Thyroid gland (tissue), 4 donors: ENCODE measurements at places on chromosomes 2 and 18.

DNA sequence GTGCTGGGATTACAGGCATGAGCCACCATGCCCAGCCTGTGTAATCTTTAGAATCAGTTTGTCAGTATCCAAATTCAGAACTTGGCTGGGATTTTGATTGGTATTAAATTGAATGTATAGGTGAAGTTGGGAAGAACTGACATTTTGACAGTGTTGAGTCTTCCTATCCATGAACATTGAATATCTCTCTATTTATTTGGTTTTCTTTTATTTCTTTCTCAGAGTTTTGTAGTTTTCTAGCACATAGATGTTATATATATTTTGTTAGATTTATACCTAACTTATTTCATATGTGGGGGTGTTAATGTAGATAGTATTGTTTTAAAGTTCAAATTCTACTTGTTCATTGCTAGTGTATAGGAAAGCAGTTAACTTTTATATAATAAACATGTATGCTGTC is 31.5 kb downstream of the CEP192 start:
- DNase-seq: no peak

- no peak for DNase-seq
Measured at GRCh38 chr18:8491516-8491915, 117.7 kb upstream of the RAB12 start.

DNA sequence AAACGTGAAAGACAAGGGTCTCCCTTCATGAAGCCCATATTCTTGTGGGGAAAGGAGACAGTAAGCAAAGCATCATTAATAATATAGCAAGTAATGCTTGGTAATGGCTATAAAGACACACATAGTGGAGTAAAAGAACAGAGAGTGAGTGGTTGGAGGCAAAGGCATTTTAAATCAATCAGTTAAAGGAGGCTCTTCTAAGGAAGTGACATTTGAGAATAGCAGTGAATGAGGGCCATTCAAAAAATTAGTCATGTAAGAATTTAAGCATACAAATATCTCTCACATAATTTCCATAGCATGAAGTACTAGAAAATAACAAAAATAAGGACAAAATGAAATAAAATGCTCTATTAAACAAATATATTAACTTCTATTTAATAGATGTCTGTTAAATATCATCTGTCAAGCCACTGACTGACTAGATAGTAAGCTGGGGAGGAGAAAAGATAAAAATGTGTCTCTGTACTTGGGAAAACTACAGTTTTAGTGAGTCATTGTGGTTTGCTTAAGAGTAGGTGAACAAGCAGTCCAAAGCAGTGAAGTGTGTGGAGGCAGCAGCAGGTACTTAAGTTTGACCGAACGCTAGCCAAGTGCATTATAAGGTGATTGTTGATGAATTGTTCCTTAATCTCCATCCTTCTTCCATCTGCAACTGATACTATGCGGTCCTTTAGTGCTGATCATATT is 160.1 kb downstream of the PARD3B start:
- peak; percentile 52 for DNase-seq

DNA sequence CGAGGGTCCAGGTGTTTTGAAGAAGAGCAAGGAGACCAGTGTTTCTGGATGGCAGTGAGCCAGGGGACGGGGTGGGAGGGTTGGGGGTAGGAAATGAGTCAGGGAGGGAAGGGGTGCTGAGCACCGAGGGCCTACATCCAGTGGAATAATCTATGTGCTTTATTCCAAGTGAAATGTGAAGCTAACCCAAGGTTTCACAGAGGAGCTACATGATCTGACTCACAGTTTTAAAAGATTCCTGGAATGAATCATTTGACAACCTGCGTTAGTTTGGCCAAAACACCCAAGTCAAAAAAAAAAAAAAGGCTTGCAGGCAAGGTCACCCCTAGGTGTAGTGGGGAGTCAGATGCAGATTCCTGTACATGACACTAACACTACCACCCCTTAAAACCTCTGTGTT is 419.7 kb upstream of the MEX3C start:
- no peak for DNase-seq

- no peak for DNase-seq
Measured at GRCh38 chr18:21629089-21629832, 17.1 kb downstream of the SNRPD1 start.

DNA sequence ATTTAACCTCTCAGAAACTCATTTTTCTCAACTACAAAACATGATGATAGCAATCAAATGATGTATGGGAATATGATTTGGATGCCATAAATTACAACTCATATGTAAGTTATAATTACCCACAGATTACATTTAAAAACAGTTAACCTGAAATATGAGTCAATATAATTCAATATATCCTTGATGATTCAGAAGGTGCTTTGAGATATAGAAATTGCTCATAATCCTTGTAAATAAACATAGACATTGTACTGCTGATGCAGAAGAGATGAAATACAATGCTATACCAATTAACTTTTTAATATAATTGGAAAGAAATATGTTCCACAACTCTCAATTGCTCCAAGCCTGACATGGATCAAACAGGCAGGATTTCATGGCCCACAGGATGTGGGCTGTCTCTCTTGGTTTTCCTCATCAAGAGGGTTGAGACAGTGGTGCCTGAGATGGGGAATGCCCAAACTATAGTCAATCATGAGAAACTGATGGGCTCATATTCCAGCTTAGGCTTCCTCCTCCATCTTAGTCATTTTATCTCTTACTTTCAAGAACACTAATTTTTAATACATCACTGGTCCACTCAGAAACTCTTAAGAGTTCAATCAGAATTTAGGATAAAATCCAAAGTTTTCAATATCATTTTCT is 49.4 kb downstream of the NCKAP5 start:
- no peak for DNase-seq

- DNase-seq: no peak
Measured at GRCh38 chr2:218885981-218886947, 5.6 kb downstream of the WNT10A start.

DNA sequence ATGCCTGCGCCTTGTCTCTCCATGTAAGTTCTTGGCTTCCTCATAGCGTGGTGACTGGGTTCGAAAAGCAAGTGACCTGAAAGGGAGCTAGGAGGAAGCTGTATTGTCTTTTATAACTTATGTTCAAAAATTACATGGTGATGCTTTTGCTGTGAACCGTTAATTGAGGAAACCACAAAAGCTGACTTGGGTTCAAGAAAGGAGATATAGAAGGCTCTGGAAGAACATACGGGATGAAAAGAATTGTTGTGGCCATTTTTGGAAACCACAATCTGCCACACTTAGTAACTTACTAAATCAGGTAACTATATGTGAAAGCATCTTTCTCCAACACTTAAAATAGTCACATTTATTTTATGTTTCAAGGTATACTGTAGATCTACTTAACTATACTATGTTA is 177.0 kb upstream of the RBMS1 start:
- DNase-seq: no peak

DNA sequence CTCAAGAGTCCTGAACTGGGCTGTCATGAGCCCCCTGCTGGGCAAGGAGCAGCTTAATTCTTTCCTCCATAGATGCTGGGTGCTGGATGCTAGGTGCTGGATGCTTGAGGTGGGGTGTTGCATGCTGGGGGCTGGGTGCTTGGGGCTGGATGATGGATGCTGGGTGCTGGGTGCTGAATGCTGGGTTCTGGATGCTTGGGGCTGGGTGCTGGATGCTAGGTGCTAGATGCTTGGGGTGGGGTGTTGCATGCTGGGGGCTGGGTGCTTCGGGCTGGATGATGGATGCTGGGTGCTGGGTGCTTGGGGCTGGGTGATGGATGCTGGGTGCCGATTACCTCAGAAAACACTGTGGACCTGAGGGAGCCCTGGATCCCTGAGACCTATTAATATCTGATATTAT is 837.7 kb downstream of the GALR1 start:
- DNase-seq: no peak

DNA sequence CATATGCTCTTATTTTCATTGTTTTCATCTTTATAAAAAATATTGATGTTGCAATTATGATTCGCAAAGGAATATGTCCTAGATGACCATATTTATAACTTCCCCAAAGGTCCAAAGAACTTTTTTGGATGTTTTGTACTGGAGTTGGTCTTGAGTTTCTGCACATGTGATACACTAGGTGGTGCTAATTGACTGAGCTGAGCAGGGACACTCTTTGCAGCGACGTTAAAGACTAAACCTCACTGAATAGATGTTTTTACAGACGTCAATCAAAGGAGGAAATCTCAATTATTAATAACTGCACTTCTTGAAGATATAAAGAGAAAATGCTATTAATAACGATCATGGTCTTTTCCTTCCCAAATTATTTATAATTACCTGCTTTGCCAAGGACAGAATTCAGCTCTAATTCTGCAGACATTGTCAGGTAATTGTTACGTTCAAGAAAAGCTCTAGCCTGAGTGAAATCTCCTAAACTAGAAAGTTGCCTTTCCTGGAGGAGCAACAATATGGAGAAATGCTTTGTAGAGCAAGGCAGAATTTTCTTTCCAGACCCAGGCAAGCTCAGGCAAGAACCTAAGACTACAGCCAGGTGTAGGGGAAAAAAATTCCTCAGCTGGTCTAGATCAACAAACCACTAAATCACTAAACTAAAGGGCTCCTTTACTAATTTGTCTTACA is 119.3 kb upstream of the RBBP8 start:
- no peak for DNase-seq

DNA sequence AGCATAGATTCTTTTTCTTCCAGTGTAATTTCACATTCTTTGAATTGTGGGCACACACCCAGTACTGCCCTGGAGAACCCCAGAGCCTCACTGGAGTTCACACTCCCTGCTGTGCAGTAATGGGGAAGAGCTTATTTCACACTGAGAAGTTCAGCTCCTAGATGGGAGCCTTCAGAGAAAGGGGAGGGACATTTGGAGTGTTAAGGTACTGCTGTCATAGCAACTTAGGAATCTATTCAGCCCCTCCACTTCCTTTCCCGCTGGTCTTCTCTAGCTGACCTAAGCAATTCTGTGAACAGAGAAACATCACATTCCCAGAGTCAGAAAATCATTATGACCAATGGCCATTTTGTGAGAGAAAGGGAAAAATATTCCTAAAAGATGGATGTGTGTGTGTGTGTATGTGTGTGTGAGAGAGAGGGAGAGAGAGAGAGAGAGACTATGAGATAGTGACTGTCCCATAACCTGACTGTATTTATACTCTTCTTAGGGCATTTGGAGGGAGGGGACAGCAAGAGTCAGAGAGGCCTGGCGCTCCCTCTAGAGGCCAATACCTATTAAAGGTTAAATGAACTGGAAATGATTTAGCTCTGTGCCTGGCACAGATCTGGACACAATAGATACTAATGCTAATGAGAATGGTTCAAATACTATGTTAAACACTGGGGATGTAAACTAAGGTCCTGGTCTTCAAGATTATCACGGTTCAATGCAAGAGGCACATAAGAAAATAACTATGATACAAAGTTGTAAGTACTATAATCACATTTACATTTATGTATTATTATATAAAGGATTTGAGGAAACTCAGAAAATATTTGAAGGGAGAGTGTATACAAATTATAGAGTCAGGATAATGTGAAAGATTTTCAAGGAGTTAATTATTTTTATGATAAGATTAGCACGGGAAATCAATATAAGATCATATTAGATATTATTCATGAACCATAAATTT is 41.5 kb upstream of the RPE start:
- peak; percentile 40 for DNase-seq

GRCh38 chr2:177983183-177983788 is 89.3 kb downstream of the PDE11A start:
- DNase-seq: peak; percentile 57

DNA sequence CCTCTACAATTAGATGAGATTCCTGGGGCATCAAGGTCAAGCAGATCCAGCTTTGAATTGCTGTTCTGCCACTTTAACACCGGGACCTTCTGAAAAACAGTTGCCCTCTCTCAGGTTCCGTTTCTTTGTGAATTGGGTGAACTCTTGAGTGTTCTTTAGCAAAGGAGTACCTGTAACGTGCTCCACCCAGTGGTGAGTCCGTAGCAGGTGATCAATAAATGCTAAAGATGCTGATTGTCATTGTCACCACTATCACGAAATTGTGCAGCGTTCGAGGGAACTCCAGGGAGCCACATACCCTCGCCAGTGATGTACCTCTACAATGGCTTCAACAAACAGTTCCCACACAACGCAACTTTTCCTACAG is 81.9 kb downstream of the TCF7L1 start:
- DNase-seq: peak; percentile 35

DNA sequence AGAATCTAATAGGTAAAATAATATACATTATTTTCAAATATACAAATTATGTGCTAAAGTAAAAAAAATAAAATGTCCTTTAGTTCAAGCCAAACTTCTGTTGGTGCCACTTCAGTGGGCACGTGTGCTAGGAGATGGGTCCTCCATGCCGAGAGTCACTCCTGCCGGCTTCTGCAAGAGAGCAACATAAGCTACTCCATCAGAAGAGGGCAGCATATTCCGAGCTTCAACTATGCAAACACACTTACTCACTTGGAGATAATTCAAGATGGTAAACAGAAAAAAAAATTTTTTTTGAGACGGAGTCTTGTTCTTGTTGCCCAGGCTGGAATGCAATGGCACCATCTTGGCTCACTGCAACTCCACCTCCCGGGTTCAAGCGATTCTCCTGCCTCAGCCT is 24.4 kb downstream of the CNOT11 start:
- DNase-seq: peak; percentile 45

- no peak for DNase-seq
Measured at GRCh38 chr2:60268661-60269060, 284.8 kb downstream of the BCL11A start.

DNA sequence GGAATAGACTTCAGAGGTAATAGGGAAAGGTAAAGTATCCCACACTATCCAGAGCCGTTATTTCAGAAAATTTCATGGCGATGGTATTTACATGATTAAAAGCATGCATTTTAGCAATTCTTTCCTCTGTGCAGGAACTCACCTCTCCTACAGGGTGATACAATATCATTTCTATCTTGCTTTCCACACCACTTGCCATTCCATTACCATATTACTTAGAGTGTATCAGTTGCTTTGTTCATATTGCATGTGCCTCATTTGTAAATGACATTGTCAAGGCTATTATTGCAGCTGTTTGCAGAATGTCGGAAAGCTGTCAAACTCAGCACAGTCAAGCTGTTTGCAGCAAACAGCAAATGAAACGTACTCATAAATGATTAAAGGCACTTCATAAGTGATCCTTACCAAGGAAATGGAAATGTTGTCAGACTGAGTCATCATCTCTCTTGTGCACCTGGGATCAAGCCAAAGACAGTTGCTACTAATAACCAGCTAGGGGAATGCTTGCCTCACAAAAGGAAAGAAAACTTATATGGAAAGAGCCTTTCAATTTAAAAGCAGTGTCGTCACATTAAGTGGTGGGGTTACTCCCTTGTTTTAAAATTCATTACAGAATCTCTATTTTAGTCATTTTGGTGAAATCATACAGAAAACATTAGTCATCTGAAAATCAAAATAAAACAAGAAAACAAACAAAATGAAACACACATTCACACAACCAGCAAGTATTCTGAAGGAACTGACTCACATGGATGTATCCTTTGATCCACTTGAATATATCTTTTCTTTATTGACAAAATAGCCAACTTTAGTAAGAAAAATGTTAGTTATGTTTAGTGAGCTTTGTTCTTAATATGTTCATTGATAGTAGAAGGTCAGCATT is 1064.1 kb upstream of the CNTNAP5 start:
- no peak for DNase-seq

GRCh38 chr2:17849275-17849674 is 29.2 kb upstream of the KCNS3 start:
- no peak for DNase-seq

GRCh38 chr18:39134255-39134654 is 1568.7 kb upstream of the CELF4 start:
- no peak for DNase-seq

GRCh38 chr2:49914281-49914680 is 760.0 kb upstream of the FSHR start:
- DNase-seq: no peak
